Cerebellum (tissue), 4 donors: ENCODE measurements at places on chromosomes 6 and 20. TPM values are rescaled to one million over a fixed set of nuclear protein-coding genes. Genes with fewer than 3 reads are reported as not detected.

The ADGRG6 gene
- 25.6 TPM for total RNA-seq

The LAMA4 gene
- total RNA-seq = 65.4 TPM

The CLIC5 gene
- total RNA-seq = 2.4 TPM

The NOTCH4 gene
- total RNA-seq = 6.9 TPM
